ENCODE measurements at places on chromosomes 6 and 20.

- DNase-seq = no peak
Measured at GRCh38 chr20:62598761-62599194, 43.5 kb upstream of the SLCO4A1 start.

DNA sequence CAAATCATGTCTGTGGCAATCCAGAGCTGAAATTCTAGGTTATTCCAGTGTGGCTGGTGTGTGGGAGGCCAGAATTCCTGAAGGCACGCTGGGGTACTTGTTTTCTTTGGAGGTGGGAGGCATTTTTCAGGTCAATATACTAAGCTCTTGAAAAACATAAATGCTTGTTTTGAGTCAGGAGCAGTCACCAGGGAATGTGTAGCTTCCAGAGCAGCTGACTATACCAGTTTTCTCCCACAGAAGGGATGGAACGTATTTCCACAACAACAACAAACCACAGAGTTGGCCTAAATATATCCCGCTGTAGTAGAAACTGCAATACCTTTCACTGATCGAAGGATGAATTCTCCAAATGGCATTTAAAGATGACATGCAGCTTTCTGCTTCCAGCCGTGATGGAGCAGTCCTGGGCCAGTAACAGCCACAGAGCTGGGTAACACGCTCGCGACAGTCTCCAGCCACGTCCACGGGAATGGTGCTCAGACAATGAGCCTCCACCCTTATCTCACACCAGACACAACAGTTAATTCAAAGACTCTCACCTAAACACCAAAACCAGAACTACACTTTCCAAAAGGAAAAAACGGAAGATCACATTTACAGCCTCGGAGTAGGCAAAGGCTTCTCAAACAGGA is 23.2 kb downstream of the CHRNA4 start:
- DNase-seq = no peak

DNA sequence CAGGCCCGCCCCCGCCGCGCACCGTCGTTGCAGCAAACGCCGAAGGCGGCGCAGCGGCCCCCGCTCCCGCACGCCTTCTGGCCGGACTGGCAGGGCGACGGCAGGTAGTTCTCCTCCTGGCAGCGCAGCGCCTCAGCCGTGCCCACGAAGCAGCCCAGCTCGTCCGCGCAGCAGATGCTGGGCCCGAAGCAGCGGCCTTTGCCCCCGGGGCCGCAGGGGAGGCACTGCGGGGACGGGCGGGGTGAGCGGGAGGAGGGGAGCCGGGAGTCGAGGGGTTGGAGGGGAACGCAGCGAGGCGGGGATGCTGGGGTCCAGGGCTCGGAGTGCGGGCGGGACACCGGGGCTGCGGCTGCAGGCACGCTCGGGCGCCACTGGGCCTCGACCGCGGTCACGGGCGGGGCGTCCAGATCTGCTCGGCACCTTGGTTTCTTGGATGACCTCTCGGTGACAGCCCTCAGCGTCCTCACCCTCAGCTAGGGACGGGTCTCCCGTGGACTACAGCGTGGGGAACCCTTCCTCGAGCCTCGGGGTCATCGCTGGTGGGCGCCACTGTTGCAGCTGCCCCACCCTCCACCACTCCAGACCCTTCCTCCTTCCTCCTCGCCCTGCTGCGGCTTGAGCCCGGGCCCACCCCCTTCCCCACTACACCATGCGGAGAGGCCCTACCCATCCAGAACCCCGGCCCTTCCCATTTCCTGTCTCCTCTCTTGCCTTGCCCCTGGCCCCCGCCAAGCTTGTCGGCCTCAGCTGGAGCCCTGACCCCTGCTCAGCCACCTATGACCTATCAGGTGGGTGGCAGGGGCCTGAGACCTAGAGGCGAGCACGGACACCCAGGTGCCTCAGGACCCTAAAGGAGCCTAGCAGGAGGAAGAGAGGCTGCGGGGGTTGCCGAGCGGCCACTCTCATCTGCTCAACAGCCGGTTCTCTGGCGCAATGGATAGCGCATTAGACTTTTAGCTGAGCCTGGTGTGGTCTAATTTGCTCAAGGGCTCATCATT is 1.3 kb downstream of the AVP start:
- no peak for DNase-seq

- DNase-seq = no peak
Measured at GRCh38 chr6:169668203-169668847, 33.5 kb downstream of the WDR27 start.

DNA sequence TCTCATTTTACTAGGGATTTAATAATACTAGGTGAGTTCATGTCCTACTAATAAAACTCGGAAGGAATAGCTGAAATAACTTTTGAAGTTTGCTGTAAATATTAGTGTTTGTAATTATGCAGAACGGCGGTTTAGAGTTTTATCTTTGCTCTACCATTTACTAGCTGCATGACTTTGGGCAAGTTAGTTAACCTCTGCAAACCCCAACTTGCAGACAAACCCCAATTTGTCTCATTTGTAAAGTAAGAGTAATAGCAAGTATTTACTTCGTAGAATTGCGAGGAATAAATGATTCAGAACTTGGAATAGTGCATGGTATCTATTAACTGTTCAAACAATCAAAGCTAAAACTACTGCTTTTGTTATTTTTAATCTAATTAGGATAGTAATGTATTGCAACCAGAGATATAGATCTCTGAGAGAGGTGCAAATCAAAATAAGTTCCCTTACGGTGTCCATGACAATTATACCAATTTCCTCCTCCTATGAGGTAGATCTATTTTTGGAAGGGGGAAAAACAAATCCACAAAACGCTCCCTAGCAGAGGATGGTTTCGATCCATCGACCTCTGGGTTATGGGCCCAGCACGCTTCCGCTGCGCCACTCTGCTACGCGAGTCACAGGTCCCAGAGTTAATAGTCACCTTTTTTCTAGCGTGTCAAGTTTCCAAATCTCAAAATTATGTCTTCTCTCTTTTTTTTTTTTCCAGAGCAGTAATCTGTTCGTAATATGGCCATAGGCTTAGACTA is 35.1 kb upstream of the BTN3A2 start:
- peak; percentile 68 for DNase-seq

GRCh38 chr6:41741625-41742490 is 5.3 kb downstream of the PGC start:
- DNase-seq = no peak

GRCh38 chr6:137723273-137724017 is 143.6 kb upstream of the TNFAIP3 start:
- no peak for DNase-seq

DNA sequence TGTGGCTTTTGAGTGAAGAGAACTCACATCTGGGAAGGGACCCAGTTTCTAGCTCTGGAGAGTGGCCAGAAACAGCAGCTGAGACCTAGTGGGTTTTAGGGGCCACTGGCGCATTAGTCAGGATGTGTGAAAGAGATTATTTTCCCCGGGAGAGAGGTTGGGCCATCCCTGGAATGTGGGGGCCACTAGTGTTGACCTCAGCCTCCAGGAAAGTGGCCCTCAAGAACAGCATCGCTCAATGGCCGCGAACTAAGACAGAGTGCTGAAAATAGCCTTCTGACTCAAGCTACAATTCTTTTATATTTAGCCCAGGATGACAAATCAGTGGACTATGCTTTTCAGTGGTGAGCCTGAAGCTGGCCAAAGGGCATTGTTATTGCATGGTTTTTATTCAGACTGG is 210.4 kb upstream of the RNF24 start:
- no peak for DNase-seq

- DNase-seq = peak; percentile 66
Measured at GRCh38 chr6:169723200-169723909, 945 bp downstream of the PHF10 start.

- DNase-seq = peak; percentile 15
Measured at GRCh38 chr20:17431621-17432364, 99.4 kb downstream of the BFSP1 start.

- no peak for DNase-seq
Measured at GRCh38 chr6:37139230-37139962, 30.6 kb upstream of the PIM1 start.

DNA sequence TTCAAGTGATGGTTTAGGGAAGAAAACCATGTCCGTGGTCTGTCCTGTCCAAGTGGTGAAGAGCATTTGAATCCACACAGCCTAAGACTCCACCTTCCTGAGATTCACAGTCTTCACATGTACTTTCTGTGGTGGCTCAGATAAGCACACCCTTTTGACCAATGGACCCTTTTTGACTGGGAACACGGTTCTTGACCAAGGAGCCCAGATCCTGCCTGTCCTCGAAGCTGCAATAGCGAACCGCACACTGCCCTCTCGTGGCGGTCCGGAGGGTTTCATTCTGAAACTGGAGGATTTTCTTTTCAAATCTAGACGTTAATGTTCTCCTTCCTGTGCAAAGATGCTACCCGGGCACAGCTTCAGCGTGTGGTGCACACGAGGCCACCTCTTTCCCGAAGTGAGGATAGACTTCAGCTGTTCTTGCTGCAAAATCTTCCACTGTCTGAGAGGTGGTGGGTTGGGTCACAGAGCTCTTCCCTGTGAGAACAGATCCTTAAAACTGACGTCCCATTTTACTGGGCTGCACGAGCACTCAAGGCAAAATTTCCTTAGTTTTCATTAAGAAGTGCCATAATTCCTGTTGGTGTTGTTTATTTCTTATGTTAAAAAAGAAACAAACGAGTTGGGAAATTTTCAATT is 90.5 kb downstream of the SYNJ2 start:
- peak; percentile 36 for DNase-seq

DNA sequence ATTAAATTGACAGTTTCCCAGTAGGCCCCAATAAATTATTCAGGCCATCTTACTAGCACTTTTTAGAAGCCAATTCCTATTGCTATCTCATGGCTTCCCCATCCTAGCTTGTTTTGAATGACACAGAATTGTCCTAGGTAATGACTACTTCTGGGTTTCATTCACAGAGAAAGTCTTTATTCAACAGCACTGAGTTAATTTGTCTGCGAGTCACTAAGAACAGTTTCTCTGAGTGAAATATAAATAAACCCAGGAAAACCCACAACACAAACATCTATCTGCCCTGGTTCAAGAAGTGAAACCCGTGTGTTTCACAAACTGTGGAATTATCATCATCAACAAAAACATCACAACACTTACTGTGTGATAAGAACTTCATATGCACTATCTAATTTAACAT is 1366.8 kb downstream of the EPHA7 start:
- DNase-seq = no peak

GRCh38 chr20:44456611-44457010 is 19.1 kb upstream of the TTPAL start:
- no peak for DNase-seq

- DNase-seq = no peak
Measured at GRCh38 chr20:8518878-8519277, 386.8 kb downstream of the PLCB1 start.

- DNase-seq = no peak
Measured at GRCh38 chr20:4978050-4978918, 23.0 kb downstream of the SLC23A2 start.

DNA sequence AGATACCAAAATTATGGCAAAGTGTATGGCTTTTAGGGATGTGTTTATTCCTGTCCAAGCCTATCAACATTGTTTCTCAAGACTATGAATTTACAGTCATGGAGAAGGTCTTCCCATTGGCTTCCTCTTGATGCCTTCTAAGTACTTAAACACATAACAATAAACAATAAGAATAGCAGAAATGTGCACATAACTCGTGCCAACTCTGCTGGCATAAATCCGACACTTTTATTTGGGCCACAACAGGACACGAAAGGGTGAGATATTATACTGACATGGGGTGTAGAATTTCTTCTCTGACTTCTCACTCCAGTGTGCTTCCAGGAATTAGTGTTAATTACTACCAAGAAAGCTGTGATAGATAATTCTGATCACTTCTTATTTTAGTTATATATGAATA is 695.9 kb upstream of the SLC35B3 start:
- no peak for DNase-seq

DNA sequence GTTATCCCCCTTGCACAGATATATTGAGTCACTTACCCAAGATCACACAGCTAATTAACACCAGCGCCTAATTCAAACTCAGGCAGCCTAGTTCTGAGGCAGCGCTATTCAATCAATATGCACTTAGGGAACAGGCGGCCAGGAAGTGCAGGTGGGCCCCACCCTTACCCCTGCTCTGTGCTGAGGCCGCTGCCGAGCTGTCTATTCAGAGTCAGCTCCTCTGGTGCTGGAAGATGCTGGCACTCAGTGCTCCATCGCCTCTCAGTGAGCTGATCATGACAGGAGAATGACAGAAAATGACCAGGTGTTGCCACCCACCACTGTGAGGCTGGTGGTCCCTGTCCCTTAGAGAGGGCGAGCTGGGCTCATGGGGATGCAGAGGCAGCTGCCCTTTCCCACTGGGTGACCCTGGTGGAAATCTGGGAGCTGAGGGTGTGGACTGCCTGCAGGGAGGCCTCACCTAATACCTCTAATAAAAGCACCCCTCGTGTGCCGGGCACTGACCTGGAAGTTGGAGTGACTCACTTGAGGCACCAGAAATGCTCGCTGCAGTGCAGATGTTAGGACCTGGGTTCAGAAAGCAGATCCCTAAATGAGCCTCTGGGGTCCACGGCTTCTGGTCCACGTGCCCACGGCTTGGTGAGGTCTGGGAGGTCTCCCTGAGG is 42.5 kb upstream of the CD93 start:
- DNase-seq = no peak

- DNase-seq = peak; percentile 9
Measured at GRCh38 chr6:69584913-69585729, 211.7 kb downstream of the LMBRD1 start.

- DNase-seq = peak; percentile 52
Measured at GRCh38 chr6:27592481-27593199, 119.7 kb upstream of the ZNF184 start.

DNA sequence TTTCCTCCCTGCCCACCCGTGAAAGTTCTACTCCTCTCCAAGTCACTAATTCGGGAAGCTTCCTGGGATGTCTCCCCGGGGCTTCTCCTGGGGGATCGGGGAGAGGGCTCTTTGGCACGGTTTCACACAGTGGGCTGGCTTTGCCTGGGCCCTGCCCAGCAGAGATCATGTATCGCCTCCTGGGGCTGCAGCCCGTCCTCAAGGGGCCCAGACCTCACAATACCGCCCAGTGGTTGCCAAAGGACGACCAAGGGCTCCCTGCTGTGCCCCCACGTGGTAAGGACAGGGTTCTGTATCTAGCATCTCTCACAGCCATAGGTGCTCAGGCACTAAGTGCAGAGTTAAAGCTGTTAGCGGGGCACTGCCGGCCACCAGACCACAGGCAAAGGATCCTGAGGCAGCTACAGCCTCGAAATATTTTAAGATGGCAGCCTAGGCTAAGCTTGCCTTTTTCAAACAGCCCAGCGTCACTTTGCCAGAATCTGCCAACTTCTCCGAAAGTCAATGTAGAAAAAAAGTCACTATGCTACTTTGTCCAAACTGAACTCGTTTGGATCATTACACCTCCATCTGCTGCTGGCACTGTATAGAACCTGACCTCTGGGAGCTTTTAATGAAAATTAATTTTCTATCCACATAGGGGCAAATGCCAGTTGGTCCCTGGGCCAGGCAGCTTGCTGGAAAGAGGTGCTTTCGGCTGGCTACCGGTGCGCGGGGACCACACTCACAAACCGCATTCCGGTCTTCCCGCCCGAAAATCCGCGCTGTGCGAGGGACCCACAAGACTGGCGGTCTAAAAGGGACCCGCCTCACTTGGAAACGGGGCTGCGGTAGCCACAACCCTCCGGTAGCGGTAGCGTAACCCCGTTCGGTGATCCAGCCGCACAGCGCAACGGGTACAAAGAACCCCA is 1.3 kb upstream of the NNAT start:
- no peak for DNase-seq
